ENCODE measurements at places on chromosomes 6 and 20.

DNA sequence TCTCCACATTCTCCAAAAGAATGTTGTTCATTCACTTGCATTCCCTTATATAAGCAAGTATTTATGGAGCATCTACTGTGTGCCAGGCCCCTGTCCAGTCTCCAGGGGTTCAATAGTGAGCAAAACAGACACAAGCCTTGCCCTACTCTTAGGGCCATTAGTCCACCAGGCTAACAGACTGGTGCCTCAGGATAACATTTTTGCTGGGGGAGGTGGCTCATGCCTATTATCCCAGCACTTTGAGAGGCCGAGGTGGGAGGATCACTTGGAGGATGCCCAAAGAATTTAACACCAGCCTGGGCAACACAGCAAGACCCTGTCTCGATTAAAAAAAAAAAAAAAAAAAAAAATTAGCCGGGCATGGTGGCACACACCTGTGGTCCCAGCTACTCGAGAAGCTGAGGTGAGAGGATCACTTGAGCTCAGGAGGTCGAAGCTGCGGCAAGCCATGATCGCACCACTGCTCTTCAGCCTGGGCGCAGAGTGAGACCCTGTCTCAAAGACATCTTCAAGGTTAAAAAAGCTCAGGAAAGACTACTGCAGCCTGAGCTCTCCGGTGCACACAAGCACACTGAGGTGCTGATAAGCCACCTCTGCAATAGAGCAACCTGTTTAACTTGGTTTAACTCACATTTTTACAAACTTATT is 19.9 kb downstream of the CAPN11 start:
- no peak for DNase-seq

DNA sequence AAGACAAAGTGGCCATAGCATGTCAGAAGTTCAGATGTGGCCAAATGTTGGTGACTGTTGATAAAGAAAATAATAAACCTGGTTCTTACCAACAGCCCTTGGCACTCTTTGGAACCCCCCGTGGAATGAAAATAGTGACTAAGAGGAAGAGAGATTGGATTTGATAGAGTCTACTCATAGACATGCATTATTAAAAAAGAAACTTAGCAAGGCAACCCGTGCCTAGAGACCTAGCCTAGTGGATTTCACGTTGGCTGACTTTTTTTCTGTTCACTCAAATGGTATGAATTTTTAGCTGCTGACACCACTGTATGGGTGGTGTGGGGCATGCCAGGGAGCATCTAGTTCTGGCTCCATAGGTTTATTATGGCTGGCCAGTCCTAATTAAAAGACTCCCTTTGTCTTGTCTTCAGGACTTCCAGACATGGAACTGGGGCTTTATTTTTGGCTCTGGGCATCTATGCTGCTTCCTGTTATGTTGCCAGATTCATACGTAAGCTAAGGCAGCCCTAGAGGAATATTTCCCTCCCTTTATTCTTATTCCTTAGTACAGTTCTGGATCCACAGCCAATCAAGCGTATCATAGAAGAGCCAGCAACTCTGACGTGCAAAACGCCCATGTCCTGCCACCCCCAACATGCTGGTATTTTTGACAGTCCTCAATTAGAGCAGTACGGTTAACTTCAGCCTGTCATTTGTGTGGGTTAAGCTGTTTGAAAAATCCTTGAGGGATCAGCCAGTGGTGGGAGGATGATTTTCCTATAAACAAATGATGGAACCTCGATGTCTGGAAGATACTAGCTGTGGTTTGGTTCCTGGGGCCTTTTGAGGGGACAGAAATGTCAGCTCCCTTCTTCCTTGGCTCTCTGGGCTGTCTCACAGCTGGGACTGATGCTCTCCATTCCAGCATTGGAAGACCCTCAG is 127.5 kb downstream of the ISM1 start:
- no peak for DNase-seq

DNA sequence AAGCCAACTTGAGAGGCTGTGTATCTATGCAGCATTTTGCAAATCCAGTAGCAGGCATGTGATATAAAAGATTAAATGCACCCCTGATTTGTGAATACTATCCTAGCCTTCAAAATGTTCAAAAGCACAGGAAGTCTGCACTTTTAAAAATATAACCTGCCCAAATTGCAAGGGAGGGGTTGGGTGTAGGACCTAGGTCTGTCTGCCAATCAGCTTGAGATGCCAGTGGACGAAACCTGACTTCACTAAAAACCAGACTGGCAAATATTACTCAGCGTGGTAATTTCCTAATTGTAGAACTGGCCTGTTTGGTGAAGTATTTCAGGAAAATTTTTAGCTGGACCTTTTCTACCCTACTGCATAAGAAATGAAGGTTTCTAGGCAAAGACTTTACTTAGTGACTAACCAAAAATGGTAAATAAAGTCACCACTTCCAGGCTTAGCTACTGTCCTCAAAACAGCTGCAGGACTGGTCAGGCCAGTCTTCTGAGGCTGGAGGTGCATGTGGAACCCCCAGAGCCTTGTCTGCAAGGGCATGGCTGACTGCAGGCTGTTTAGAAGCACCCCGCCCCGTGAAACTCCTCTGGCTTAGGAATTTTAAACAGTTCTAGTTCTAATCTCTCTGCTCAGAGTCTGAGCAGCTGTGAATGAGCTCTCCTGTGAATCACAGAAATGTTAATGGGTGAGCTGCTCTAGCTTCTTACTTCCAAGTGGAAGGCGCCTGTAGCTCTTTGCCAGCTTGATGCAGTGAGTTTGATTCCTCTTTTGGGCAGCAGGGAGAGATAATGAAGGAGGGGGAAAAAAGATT is 104.4 kb upstream of the ESR1 start:
- DNase-seq: no peak

- no peak for DNase-seq
These were observed 52.0 kb upstream of the PRELID3B start for GRCh38 chr20:59094576-59094975.

- no peak for DNase-seq
These were observed 169.1 kb downstream of the KIF16B start for GRCh38 chr20:16404171-16404570.

- DNase-seq: no peak
These were observed 30.3 kb upstream of the NXT1 start for GRCh38 chr20:23320317-23320716.

DNA sequence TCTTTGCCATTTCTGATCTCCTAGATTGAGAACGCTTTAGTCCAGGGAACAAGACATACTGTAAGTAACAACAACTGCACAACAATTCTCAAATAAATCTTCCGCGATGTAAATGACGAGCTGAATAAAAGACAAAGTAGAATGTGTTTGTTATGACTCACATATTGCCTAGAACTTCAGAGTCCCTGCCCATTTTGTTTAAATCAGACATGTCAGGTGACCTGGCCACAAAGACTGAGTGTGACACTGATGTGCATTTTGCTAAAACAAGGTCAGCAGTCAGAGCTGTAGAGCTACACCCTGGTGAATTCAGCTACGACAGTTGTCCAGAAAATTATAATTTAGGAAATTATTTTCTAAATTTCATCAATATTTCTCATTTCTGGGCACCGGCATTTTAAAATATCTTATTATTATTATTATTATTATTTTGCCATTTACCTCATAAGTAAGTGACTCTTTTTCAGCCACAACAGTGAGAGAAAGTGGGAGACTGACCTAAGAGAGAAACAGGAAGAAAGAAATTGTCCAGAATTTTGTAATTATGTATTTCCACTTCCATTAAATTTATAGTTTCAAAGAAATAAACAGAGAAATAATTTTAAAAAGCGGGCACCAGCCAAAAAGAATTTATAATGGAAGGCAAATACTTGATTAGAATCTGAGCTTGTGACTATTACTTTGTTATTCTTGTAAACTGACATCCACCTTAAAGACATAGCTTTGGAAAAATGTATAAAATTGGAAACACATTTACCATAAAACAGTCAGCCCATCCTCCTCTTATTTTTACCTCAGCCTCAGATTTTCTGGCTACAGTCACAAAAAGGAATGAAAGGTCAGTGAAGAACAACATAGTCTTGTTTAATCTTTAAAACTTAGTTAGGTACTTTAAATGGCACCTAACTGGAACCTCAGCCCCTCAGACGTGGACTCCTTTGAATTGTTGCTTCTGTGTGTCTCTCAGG is 157.0 kb upstream of the CITED2 start:
- DNase-seq: peak; percentile 43

GRCh38 chr6:321158-321438 is 28.8 kb downstream of the DUSP22 start:
- no peak for DNase-seq

- peak; percentile 6 for DNase-seq
These were observed 73.0 kb upstream of the NHSL1 start for GRCh38 chr6:138572167-138572875.

GRCh38 chr6:16404456-16404855 is 166.1 kb downstream of the GMPR start:
- DNase-seq: no peak

- no peak for DNase-seq
These were observed 1.6 kb upstream of the UCKL1 start for GRCh38 chr20:63957690-63958441.

DNA sequence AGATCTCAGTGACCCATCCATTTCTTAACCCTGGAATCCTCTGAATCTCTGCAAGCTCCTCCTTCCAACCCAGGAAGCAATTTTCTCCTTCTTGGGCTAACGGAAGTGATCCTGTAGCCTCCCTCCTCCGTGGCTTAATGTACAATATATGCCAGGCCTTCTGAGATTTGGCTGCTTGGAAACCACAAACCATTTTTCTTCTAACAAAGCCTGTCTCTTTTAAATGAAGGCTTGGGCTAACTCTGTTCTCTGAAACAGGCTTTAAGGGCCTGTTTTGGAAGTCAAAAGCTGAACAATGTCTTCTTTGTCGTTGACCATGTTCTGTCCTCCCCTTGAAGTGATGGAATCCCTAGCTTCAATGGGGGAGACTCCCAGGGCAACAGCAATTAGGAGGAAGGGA is 14.9 kb downstream of the FYN start:
- no peak for DNase-seq

- DNase-seq: no peak
These were observed 83.9 kb downstream of the AFDN start for GRCh38 chr6:167910652-167911051.

GRCh38 chr20:23311947-23312506 is 38.6 kb upstream of the NXT1 start:
- DNase-seq: no peak

GRCh38 chr6:87444362-87444761 is 28.4 kb upstream of the SLC35A1 start:
- DNase-seq: no peak

- DNase-seq: no peak
These were observed 502 bp downstream of the DXO start for GRCh38 chr6:31971279-31971992.

GRCh38 chr20:13851279-13851678 is 66.5 kb downstream of the NDUFAF5 start:
- DNase-seq: no peak

- no peak for DNase-seq
These were observed 18.2 kb downstream of the AKAP12 start for GRCh38 chr6:151257985-151258445.

DNA sequence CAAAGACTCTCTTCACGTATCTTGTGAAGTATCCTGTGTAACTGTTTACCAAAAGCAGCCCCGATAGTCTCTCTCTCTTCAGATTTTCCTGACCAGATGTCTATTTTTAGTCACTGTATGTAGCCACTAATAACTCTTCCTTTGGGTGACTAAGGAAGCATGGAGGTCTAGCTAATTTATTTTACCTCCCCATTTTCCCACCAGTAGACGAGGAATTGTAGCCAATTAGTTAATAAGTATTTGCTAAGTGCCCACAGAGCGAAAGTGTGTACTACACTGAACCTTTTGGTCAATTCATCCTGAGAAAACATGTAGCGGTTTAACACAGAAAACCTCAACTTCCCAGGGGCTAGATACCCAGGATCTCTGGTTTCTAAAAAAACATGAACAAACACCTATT is 180.6 kb downstream of the TBX18 start:
- DNase-seq: no peak

- DNase-seq: no peak
These were observed 6.1 kb downstream of the AMD1 start for GRCh38 chr6:110880651-110881050.

DNA sequence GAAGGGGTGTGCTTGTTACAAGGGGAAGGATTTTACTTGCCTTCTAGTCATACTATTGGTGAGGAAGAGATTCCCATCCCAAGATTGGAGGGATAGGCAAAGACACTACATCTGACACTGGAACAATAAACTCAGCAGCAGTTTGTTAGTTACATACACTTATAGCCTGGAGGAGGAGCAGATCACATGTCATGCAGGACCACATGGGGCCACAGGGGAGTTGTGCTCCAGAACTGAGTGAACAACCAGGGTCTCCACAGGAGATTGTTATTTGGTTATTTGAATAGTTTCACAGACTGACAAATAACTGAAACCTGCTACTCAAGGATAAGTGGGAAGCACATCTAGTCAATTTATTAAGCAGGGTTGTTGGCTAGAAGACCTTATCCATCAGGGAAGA is 559.4 kb upstream of the MANEA start:
- DNase-seq: no peak

- no peak for DNase-seq
These were observed 34.1 kb upstream of the SPACA1 start for GRCh38 chr6:88013554-88013953.

DNA sequence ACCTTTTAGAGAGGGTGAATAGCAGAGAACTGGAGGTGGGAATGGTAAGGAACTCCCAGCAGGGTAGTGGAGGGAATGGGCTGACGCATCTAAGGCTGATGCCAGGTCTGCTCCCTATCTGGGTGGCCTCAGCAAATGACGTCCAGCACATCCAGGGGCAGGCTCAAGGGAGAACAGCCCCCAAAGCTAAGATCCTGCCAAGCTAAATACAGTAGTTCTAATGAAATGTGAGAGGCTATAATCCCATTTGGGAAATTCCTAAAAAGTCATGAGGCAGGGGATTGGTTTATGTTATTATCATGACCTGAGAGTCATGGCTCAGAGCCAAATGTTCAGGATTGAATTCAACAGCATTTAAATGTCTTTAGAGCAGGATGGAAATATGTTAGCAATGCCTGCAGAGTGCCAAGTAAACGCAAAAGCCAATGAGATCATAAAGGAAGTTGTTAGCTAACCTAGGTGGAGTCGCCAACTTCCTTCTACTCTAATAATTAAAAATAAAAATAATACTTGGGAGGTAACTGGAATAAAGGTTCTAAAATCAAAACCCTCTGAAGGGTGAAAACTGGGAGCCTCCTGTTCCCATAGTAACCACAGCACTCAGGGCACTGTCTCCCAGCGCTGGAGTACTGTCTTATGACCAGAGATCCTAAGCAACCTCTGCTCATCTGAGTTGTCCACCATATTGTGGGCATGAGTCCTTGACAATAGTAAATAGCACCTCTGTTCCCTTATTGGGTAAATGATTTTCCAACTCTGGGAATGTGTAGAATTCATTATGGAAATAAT is 34.8 kb downstream of the IYD start:
- DNase-seq: no peak

- DNase-seq: no peak
These were observed 337.1 kb upstream of the IRAK1BP1 start for GRCh38 chr6:78530208-78530607.

DNA sequence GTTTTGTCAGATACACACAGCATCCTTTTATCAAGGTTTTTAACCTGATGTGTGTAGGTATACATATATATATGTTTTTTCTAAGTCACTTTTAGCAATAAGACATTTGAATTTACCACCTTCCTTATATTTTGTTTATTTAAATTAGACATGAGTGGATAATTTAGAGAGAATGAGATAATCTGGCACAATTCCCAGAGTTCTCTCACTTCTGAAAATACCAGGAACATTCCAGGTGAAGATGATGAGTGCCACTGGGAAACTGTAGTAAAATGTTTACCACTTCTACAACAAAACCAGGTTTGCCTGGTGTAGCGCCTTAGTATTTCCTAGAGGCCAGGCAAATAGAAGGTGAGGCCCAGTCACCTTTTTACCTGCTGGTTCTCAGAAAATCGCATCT is 189.5 kb downstream of the TMEM242 start:
- DNase-seq: no peak

- peak; percentile 66 for DNase-seq
These were observed 101.3 kb upstream of the MLN start for GRCh38 chr6:33905071-33905609.

Measured in CD4-positive, alpha-beta T cell treated with Interleukin-17A for 4 hours (primary cell).